ENCODE measurements at places on chromosomes 1 and 21.

GRCh38 chr1:29129916-29130315 is 6.2 kb upstream of the TMEM200B start:
- DNase-seq = no peak

- DNase-seq = no peak
These were observed 36.8 kb upstream of the PKN2 start for GRCh38 chr1:88647249-88647645.

- DNase-seq = peak; percentile 83
These were observed 72.9 kb downstream of the SKI start for GRCh38 chr1:2300851-2301606.

DNA sequence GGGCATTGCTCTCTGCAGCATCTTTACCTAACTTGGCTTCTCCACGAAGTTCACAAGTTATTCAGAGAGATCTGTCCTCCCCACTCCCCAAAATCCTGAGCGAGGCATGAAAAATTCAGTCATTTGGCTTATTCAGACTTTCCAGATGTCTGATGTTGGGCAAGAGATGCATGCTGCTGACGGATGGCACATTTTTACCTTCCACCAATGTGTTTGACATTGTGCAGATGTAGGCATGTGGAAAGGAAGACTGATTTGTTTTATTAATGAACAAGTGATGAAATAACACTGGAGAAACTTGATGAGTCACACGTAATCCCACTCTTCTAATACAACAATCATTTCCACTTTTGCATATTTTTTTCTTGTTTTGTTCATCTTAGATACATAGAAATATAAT is 86.7 kb downstream of the C1orf94 start:
- no peak for DNase-seq

GRCh38 chr1:76583235-76583868 is 283.9 kb upstream of the ST6GALNAC5 start:
- no peak for DNase-seq

DNA sequence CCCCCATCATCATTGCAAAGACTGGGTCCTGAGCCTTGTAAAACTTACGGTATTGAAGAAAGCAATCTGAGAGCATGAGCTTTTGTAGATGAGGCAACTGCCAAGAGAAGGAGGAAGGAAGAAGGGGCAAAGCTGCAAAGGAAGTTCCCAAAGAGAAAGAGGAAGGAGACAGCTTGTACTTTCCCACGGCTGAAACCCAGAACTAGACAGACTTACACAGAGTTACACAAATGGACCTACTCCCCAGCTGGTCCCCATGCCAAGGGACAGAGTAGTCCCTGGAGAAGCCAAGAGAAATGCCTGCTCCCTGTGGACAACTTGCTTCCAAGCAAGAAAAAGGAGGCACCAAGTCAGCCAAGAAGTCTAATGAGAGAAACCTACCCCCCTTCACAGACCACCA is 22.6 kb downstream of the SLC5A9 start:
- DNase-seq = no peak

DNA sequence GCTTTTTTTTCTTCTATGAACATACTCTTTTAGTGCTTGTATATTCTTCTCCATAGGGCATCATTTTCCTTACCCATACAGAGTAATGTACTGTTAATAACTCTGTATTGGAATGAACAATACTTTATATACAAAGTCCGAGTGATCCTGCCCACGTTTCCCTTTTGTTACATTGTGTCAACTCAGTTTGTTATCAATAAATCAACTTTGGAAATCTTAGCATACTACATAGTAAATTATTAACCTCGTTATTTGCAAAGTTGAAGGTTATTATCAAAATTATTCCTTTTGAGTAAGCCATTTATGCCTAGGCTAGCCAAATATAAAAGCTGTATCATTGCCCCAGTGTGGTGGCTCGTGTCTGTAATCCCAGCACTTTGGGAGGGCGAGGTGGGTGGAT is 937.4 kb upstream of the TMPRSS15 start:
- DNase-seq = no peak

Measured in activated CD8-positive, alpha-beta memory T cell treated with anti-CD3 and anti-CD28 coated beads for 4 hours (primary cell).